ENCODE measurements at places on chromosomes 7 and 10.

- DNase-seq = no peak
Observed at GRCh38 chr7:130877236-130877990, 143.4 kb upstream of the KLF14 start.

GRCh38 chr10:66958466-66958865 is 32.6 kb downstream of the LRRTM3 start:
- no peak for DNase-seq

DNA sequence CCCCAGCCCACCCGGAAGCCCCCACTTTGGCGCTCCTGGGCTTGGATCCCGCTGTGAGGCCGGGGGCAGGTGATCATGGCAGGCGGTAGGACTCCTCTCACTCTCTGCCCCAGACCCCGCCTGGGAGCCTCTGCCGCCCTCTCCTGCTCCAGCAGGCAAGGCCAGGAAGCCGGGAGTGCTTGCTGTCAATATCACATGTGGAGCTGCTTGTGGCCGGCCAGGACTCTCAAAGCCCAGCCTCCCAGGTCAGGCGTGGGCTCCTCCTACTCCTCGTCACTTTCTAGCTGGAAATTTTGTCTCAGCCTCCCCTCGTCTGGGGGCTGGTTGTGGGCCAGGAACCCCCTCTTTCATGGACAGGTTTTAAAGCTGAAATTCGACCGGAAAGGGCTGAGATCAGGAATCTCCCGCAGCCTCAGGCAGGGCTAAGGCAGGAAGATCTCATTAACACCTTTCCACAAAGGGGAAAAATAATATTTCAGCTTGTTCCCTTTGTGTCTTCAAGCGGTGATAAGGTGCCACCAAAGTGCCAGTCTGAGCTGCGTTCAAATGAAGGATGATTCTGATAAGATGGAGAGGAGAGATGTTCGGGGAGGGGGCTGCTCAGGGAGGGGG is 273.6 kb upstream of the PODXL start:
- DNase-seq = no peak

- DNase-seq = no peak
Observed at GRCh38 chr7:119890631-119891030, 382.3 kb upstream of the KCND2 start.

- no peak for DNase-seq
Observed at GRCh38 chr10:47380341-47381102, 3.6 kb downstream of the ZNF488 start.

DNA sequence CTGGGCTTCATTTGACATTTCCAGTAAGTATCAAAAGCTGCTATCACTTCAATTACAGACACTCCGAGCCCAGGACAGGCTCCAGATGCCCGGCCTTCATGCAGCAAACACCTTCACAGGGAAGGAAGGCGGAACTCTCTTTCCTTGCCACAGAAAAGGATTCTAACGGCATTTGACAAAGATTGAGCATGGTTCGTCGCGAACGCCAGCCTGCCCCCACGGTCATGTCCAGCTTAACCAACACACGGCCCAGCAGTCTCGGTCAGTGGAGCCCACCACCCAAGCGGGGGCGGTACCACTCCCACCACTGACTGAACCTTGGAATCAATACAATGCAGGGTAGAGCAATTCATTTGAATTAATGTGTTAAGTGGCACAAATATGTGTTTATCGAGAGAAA is 607.2 kb downstream of the DNAJB6 start:
- DNase-seq = no peak

DNA sequence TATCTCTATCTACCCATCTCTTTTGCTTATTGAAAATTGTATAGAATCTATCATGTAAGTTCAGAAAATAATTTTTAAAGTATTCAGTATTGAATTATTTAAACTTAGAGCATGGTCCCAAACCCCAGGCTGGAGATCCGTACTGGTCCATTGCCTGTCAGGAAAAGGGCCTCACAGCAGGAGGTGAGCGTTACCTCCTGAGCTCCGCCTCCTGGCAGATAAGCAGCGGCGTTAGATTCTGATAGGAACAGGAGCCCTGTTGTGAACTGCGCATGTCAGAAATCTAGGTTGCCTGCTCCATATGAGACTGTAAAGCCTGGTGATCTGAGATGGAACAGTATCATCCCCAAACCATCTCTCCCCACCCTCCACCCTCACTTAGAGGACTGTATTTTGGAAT is 266.0 kb upstream of the CNTNAP2 start:
- DNase-seq = no peak

GRCh38 chr7:81159402-81159801 is 240.6 kb upstream of the SEMA3C start:
- DNase-seq = no peak

GRCh38 chr10:104350127-104350635 is 3.5 kb upstream of the CFAP58 start:
- no peak for DNase-seq

DNA sequence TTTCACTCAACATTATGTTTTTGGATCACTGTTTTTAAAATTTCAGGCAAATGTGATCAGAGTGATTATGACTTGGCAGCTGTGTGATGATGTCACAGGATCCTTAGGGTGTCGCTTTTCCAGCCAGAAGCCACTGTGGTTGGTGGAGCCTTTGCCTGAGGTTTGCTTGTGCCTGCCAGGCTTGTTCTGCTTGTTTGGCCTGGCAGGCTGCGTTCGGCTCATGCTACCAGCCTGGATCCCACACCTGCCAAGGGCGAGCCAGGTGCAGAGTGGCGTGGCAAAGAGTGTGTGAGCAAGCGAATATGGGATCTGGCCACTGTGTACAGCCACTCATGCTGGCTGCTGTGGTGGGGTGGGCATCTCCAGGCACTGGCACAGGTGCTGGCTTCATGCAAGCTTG is 55.7 kb downstream of the ADK start:
- no peak for DNase-seq

GRCh38 chr7:27753863-27754262 is 13.9 kb downstream of the TAX1BP1 start:
- no peak for DNase-seq

DNA sequence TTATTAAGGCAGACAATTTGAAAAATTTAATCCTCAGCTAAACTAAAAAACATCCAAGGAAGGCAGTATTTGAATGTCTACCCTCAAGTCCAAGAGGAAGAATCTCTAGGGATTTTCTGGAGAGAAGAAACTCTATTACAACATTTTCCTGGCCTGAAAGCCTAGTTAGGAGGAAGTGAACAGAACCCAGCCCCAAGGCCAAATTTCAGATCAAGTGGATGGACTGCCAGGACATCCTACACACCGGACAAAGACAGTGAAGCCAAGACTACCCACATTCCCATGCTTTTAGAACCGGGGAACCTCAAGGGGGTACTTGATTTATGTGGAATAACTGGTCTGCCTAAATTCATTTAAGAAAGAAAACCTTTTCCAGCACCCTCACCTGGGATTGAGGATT is 108.9 kb upstream of the MEOX2 start:
- peak; percentile 11 for DNase-seq

DNA sequence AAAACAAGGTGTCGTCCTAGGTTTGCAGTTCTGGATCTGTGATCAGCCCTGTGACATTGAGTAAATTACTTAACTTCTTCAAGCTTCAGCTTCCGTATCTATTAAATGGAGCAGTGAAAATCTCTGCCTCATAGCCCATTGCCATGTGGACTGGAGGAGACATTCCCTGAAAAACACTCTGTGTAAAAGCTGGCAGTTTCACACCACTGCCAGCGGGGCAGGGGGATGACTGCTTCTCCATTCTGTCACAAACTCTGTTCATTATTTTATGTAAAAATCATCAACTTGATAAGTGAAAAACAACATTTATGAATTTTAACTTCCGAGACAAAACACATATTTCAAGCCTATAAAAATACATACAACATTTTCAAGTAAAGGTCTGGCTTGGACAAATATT is 234.7 kb downstream of the BMPER start:
- DNase-seq = no peak

DNA sequence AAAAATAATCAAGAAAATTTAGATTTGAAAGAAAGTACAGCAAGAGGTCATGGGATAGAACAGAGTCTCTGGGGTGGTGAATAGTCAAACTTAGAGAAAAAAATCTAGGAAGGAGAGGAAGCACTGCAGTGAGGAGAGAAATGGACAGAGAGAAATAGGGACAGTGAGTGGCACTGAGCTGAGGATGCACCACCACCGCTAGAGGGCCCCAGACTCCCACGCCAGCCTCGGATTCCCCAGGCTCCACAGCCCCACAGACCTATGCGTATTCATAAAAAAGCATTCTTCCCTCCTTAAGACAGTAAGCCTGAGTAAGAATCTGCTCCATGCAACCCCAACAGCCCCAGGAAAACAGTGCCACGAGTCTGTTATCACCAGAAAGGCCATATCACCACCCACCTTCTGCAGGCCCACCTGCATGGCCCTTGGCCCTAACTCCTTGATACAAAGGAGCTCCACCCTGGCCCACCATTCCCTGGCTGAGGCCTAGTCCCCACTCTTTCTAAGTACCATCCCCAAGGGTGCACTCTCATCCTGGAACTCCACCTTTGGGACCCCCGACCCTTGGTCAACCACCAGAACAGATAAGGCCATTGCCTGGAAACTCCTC is 91.0 kb downstream of the ALOX5 start:
- peak; percentile 12 for DNase-seq

DNA sequence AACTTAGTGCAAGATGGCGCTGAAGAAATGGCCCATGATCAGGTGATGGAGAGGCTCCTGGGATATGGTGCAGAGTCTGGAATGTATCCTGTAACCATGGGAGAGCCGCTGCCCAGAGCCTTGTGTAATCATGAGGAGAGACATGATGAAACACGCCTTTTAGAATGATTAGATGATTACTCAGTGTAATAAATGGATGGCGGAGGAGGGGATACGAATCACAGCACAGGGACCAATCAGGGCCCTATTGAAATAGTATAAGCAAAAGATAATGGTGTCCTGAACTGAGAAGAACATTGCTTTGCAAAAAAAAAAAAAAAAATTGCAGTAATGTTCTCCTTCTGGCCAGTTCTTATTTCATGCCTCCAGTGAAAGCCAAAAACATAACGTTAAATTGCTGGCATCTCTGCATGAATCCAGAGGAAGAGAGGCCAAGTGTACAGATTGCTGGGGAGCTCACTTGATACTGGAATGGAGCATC is 668.5 kb upstream of the AUTS2 start:
- peak; percentile 51 for DNase-seq

DNA sequence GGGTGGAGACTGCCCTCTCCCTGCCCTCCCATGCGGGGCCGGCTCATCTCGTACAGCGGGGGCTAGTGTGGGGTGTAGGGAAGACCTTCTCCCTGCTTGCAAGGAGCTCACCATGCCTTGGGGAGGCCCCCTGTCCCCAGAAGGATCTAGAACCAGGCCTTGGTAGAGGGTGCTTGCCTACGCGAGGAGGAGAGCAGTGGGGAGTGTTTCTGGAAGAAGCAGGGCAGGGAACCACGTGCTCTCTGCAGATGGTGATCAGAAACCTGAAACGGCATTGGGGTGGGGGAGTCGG is 2.7 kb downstream of the MAFK start:
- no peak for DNase-seq

DNA sequence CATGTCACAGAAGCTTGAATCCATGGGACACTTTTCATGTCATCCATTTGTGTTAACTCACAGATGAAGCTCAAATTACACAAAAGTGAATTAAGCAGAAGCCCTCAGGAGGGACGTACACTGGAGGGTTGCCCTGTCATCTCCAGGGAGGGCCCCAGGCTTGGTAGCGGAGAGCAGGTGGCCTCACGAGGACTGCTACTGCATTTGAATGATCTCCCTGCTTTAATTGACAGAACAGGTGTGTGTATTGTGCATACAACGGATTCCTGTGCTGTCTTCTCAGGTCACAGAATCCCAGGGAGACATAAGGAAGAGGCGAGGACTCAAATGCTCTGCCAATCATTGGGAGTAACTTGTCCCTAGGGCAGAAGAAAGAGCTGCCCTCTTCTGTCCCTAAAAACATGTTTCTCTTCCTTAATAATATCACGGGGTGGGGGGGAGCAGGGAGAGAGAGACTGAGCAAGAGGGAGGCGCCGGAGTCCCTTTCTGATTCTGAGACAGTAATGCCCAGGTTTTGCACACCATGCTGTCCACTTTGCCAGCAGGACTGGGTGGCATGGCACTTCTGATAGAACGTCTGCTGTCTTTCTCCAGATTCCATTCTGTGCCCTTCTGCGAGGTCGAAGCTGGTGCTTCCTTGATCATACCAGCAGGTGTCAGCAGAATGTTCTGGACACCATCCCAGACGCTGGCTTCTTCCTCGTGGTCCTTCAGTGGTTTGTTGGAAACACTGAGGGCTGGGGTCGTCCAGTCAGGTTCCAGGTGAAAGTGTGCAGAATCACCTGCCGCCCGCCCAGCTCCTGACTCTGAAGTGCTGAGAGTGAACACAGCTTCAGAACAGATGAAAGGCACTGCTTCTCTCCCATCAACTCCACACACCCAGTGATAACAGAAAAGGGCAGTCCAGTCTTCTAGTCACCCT is 26.2 kb upstream of the RASGEF1A start:
- no peak for DNase-seq

DNA sequence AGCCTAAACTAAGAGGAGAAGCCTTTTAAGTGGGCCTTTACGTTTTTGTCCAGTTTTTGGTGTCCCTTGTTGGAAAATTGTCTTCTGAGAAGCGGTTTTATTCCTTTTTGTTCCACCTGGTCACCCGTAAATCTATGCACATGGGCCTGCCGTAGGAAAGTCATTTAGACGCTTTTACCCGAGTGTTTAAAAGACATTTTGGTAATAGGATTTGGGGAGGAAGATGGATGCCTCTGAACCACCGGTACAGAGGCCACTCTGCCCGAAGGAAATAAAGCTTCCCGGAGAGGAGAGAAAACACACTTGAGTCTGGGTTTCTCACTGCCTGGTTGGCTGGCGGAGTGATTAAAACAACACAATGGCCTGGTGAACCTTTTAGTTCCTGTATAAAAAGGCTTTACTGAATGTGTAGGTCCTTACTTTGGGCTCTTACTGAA is 760 bp downstream of the THNSL1 start:
- DNase-seq = no peak

- DNase-seq = no peak
Observed at GRCh38 chr7:6654842-6655610, 17.9 kb downstream of the ZNF316 start.

DNA sequence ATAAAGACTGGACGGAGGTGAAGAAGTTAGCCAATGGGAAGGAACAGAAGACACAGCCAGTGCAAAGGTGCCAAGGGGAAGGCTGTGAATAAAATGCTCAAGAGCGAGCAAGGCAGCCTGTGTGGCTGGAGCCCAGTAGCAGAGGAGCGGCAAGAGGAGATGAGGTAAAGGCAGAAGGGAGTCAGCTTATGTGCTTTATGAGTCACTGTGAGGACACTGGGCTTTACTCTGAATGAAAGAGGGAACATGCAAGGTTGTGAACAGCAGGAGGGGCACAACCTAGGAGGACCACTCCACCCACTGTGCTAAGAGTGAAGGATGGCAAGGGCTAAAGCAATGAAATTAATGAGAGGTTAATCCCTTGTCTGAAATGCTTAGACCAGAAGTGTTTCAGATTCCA is 129.0 kb upstream of the ODAD2 start:
- no peak for DNase-seq

DNA sequence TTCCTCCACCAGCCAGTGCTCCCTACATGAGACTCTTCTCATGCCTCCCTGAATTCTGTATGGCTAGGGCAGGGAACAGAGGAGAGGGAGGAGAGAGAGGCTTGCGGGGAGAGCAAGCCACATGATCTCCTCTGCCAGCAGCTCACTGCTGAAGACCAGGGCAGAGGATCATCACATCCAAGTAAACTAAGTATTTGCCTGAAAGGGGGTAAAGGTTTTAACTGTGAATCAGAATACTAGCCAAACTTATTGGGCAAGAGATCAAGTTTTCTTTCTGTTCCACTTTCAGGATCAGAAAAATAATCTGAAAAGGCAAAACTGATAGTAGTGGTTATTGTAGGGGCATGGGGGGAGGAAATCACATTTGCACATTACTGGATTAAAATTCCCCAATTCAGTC is 17.8 kb upstream of the ERCC6 start:
- no peak for DNase-seq

- DNase-seq = no peak
Observed at GRCh38 chr10:4838743-4839142, 12.7 kb downstream of the AKR1E2 start.

All from skeletal muscle cell (primary cell).